ENCODE measurements at places on chromosomes 11 and 22. TPM values are rescaled to one million over a fixed set of nuclear protein-coding genes. Genes with fewer than 3 reads are reported as not detected.
A peak's percentile ranks its signal among the peaks of the same experiment; 100 is the strongest.

- DNase-seq, result no peak
Observed at GRCh38 chr11:73072935-73073481, 69.1 kb downstream of the FCHSD2 start.

Gene NELL1
- 2.8 TPM for polyA plus RNA-seq

- no peak for DNase-seq
Observed at GRCh38 chr11:13206086-13206640, 71.4 kb upstream of the BMAL1 start.

DNA sequence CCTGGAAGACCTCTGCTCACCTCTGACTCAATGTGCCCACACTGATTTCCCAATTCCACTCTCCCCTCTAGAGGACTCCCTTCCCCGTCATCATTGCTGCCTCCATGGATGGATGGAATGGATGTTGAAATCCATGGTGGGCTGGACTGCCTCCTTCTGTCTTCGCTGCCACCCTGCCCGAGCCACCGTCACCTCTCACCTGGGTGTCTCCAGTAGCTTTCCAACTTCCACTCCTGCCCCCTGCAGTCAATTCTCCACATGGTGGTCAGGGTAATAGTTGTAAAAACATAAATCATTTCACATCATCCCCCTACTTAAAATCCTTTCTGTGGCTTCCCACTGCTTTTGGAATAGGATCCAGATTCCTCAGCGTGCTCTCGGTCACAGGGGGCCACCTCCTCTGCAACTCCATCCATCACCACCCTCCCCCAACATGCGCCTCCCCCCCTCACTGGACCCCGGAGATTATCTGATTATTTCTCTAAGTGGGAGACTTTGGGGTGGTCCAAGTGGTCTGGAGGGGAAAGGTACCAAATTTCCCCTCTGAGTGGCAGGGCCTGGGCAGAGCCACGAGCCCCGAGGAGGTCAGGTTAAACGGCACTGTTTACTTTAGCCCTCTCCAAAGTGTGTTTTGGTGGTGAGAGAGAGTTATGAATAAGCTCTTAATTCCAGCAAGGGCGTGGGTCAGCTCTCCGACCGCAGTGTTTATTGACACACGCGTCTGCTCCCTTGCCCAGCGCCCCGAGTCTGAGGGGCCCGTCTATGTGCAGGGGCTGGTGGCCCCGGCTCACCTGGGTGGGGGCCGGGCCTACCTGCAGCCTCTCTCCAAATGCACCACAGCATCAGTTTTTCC is 313.7 kb downstream of the MN1 start:
- no peak for DNase-seq

DNA sequence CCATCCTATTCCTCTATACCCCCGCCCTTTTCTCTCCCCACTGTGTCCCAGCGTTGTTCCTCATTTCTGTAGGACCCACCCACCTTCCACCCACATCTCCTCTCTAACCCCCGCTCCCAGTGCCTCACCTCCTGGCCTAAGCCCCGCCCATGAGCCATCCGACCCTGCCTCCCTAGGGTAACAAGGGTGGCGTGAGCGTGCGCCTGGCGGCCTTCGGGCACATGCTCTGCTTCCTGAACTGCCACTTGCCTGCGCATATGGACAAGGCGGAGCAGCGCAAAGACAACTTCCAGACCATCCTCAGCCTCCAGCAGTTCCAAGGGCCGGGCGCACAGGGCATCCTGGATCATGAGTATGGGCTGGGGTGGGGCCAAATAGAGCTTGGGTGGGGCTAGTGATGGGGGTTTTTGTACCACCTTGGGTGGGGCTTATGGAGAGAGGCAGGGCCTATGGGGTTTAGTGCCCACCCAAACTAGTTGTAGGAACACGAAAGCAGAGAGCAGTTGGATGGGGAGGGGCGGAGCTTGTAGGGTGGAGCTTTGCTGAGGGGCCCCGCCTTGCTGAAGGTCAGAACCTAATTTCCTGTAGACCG is 4.5 kb downstream of the INPP5J start:
- no peak for DNase-seq

DNA sequence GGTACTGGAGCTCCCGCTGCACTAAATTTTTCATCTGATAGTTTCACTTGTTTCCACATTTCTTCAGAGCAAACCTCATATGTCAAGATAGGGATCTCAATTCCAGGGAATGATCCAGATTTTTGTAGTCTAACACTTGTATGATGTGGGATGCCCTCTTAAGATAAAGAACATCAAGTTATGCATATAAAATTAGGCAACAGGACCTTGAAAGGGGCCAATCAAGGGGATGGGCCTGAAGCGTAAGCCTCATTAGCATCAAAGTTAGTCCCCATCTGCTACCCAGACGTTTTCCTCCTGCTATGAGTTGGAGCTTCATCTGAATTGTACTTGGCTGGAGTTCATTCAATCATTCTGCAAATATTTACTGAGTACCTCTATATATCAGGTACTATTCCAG is 17.5 kb downstream of the PDGFD start:
- DNase-seq, result no peak

DNA sequence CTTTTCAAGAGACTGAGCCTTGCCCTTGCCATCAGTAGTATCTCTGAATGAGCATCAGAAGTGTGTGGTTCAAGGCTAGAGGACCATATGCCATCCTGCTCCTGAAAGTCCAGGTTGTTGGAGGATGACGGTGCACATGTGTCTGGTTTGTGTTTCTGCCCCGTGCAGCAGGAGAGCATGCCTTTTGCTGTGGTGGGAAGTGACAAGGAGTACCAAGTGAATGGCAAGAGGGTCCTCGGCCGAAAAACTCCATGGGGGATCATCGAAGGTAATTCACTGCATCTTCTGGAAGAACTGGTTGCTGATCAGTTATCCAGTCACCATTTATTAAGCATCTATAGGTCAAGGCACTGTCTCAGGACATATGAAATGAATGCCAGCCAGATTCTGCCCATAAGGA is 6.1 kb upstream of the WBP2NL start:
- no peak for DNase-seq

- DNase-seq, result no peak
Observed at GRCh38 chr11:32549611-32550187, 33.9 kb upstream of the EIF3M start.

DNA sequence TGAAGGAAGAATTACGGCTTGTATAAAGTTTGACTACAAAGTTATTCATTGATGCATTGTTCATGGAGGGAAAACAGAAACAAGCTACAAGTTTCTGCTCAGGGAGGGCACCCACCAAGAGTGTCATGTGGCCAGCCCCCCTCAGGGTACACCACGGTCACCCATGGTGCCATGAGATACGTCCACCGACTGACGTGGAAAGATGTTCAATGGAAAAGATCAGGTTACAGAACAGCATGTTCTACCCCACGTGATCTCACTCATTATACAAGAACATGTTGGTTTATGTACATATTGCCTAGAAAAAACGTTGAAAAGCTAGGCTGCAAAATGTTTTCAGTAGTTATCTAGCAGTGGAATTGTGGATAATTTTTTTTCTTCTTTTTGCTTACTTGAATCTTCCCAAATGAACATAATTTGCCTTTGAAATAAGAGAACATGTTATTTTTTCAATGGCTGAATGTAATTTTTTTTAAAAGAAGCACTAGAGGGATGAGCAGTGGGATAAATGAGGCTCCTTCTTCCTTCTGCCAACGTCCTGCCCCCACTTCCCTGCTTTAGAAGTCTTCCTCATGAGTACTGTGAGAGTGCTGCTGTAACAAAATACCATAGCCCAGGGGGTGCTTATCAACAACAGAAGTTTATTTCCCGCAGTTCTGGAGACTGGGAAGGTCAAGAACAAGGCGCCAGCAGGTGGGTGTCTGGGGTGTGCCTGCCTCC is 22.5 kb downstream of the RCN1 start:
- no peak for DNase-seq

Gene GGA1
- polyA plus RNA-seq, result 44.5 TPM

GRCh38 chr11:117808784-117809183 is 11.8 kb upstream of the DSCAML1 start:
- DNase-seq, result no peak

- no peak for DNase-seq
Observed at GRCh38 chr22:24695060-24695459, 79.5 kb downstream of the PIWIL3 start.

DNA sequence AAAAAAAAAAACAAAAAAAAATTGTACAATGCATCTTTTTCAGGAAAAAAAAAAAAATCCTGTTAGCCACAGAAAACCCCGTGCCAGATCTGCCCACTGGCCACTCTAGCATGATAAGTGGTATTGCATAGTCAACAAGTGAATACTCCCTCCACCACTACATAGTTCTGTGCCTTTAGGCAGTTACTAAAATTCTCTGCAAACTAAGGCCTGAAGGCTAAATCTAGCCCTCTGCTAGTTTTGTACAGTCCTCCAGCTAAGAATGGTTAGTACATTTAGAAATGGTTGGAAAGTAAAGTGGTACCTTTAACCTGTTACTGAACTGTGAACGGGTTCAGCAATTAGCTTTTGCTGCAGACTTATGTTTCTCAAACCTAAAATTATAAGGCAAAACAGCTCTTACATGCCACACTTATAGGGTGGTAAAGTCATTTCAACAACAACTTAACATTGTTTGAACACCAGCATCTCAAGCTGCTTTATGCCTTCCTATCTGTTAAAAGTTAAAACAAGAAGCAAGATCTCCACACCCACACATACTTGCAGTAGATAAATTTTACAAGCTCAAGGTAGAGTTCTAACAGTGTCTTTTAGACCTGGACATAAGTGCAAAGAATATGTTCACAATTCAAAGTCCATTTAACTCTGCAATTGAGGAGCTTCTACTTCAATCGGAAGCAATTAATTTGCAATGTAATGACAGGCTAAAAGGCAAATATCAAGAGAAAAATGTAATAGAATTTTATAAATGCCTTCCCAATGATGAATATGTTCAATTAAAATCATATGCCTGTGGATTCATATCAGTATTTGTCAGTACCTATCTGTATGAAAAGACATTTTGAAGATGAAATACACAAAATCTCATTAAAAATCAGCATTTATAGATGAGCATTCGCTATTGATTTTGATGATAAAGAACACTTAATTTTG is 7.3 kb downstream of the C11orf71 start:
- DNase-seq, result no peak

DNA sequence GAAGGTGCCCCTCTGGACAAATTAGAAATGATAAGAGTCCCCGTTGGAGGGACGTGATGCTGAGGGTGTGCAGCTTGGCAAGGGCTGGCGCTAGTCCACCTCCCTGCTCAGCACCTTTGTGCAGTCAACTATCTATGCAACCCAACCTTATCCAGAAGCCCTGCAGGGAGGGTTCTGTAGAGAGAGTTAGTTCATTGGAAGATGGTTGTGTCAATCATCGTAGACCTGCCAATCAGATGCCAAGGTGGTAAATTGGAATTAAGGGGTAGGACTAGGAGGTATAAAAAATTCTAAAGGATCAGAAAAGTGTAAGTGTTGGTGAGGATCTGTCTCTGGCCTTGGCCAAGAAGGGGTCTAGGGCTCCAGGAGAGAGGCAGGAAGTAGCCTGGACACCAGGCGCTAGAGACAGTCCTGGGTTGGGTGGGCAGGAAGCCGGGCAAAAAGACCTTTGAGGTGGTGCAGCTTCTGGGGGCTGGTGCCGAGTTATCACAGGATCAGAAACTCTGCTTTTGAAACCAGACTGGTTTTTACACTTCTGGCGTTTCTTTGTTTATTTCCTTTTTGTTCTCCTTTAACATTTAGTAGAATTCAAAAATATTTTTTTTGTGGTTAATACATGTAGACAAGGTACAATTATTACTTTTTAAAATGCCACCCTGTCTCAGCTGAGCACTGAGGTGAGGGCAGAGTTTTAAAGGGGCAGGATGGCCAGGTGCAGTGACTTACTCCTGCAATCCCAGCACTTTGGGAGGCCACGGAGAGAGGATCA is 1.6 kb downstream of the C1QTNF6 start:
- DNase-seq, result no peak

DNA sequence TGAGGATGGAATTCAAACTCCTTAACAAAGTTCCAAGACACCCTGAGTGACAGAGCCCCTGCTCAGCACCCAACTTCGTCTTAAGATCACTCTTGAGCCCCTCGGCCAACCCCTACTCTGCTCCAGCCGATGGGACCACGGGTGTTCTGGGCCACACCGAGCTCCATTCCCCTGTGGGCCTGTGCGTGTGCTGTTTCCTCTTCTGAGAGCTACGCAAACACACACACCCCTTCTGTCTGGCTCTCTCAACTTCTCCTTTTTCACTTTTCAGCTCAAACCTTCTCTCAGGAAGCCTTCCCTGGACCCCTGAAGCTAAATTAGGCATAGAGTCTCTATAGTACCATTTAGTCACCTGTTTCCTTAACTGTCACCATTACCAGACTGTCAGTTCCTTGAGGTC is 37.5 kb upstream of the NNMT start:
- no peak for DNase-seq

DNA sequence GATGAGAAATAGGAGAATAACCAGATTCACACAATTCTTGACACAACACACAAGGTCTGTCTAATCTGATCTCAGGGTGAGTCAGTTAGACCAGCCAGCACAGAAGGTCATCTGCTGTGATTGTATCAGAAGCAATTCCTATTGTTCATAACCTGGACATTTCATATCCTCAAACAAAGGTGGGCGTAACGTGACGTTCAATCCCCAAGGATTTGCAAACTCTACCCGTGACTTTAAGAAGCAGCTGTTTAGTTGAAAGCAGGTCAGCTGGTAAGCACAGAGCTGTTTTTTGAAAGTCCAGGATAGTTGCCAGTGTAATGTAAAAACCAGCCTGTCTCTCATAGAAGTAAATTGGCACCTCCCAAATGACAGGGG is 385.1 kb downstream of the DCDC1 start:
- no peak for DNase-seq

- no peak for DNase-seq
Observed at GRCh38 chr11:35617687-35618496, at the start of gene FJX1. TSS of gene FJX1 (plus strand) at chr11:35618460. CDS start at chr11:35618637, 177 bp downstream.

DNA sequence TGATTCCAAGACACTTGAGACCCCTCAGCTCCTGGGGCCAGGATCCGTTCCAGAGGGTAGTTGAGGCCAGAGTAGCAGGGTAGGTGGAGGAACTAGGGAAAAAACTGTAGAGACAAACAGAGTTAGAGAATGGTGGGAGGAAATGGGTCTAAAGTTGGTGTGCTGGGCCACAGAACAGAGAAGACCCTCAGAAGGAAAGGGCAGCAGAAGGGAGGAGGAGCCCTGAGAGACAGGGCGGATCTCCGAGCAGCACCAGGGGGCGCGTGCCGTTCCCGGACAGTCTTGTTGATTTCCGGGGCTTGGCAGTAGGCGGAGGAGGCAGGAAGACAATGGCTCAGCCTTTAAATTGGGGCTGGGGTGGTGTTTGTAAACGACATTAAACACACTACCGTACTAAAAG is 2.4 kb upstream of the CECR2 start:
- no peak for DNase-seq

- no peak for DNase-seq
Observed at GRCh38 chr11:1498262-1498661, 11.7 kb upstream of the MOB2 start.

DNA sequence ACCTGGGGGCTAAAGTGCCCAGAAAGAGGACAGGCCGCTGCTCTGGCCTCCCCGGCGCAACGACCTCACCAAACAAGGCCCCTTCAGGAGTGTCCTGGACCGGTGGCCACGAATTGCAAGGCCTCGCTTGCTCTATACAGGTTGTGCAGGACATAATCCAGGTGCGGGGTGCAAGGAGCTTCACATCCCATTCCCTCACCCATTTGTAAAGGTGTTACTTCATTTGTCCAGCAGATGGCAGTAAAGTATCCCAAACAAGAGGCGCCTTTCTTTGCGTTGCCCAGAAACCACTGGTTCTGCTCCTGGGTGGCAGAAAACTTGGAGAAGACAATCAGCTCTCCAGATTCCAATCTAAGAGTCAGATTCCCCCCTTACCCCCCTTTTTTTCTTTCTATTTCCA is 35.9 kb upstream of the PRDM11 start:
- DNase-seq, result peak; percentile 55

- DNase-seq, result no peak
Observed at GRCh38 chr22:26548984-26549383, 36.7 kb upstream of the TFIP11 start.
